ENCODE measurements at places on chromosomes 7 and 10. TPM values are rescaled to one million over a fixed set of nuclear protein-coding genes. Genes with fewer than 3 reads are reported as not detected.

TYW1B gene
- 2.1 TPM for total RNA-seq

AKR1C8 gene
- 0.58 TPM for total RNA-seq

WIPF3 gene
- total RNA-seq: not detected

OR2A1 gene
- total RNA-seq: not detected

CASTOR2 gene
- total RNA-seq: 8.7 TPM

C1QL3 gene
- total RNA-seq: not detected

ZNF804B gene
- not detected for total RNA-seq

LRRD1 gene
- total RNA-seq: not detected

SLC29A4 gene
- total RNA-seq: 5.3 TPM

HOXA11 gene
- total RNA-seq: not detected

GFRA1 gene
- not detected for total RNA-seq

GDF2 gene
- not detected for total RNA-seq

NEUROG3 gene
- not detected for total RNA-seq

WAPL gene
- total RNA-seq: 46.5 TPM

CNTNAP2 gene
- not detected for total RNA-seq

CALN1 gene
- not detected for total RNA-seq

CPA4 gene
- not detected for total RNA-seq

SYNPO2L gene
- total RNA-seq: not detected

SPDYE3 gene
- total RNA-seq: not detected

FAM20C gene
- total RNA-seq: 0.53 TPM

OR6B1 gene
- not detected for total RNA-seq

DNAH11 gene
- total RNA-seq: 9.9 TPM

SPDYE16 gene
- not detected for total RNA-seq

ANXA11 gene
- 218 TPM for total RNA-seq

ANKRD1 gene
- total RNA-seq: not detected

MCM7 gene
- total RNA-seq: 291 TPM

SBDS gene
- total RNA-seq: 61.6 TPM

LRMDA gene
- not detected for total RNA-seq

MYL10 gene
- total RNA-seq: not detected

FGL2 gene
- not detected for total RNA-seq

KCP gene
- total RNA-seq: 0.16 TPM

PAPOLB gene
- total RNA-seq: not detected

INTS15 gene
- 22.5 TPM for total RNA-seq

C10orf143 gene
- total RNA-seq: 3.1 TPM

SCART1 gene
- total RNA-seq: 3.8 TPM

SAP25 gene
- 10.6 TPM for total RNA-seq

PKD2L1 gene
- not detected for total RNA-seq

SPDYE5 gene
- total RNA-seq: not detected

EGFR gene
- total RNA-seq: not detected

CTAGE4 gene
- 0.93 TPM for total RNA-seq

KCNMA1 gene
- not detected for total RNA-seq

SPDYE6 gene
- not detected for total RNA-seq

NME8 gene
- total RNA-seq: not detected

WEE2 gene
- total RNA-seq: not detected
